ENCODE measurements at places on chromosomes 6 and 20. TPM values are rescaled to one million over a fixed set of nuclear protein-coding genes. Genes with fewer than 3 reads are reported as not detected.

GRCh38 chr20:62738025-62738881 lies 29.6 kb downstream of the NTSR1 start:
- no peak for DNase-seq

DNA sequence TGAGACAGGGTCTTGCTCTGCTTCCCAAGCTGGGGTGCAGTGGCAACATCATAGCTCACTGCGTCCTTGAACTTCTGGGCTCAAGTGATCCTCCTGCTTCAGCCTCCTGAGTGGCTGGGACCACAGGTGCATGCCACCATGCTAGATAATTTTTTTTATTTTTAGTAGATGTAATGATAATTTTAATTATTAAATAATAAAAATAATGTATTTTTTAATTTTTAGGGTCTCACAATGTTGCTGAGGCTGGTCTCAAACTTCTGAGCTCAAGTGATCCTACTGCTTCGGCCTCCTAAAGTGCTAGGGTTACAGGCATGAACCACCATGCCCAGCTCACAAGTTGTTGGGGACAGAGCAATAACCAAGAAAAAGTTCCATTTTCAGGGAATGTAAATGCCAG lies 138.0 kb upstream of the RALGAPA2 start:
- DNase-seq: no peak

DNA sequence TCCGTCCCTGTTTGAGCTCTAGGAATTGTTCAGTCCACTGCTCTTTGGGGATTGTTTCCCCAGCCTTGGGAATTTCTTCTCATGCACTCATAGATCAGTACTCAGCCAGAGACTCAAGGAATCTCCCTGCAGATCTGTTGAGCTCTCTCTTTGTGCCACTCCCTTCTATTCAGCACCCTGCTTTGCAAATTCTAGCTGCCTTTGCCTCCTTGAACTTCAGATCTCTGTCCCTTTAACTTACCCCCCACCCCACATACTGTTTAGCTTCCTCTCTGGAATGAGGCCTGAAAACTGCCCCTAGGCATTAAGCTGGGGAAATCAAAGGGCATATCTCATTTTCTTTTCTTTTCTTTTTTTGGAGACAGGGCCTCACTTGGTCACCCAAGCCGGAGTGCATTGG lies 30.5 kb downstream of the QRSL1 start:
- no peak for DNase-seq

The CLPSL1 gene
- total RNA-seq: not detected

DNA sequence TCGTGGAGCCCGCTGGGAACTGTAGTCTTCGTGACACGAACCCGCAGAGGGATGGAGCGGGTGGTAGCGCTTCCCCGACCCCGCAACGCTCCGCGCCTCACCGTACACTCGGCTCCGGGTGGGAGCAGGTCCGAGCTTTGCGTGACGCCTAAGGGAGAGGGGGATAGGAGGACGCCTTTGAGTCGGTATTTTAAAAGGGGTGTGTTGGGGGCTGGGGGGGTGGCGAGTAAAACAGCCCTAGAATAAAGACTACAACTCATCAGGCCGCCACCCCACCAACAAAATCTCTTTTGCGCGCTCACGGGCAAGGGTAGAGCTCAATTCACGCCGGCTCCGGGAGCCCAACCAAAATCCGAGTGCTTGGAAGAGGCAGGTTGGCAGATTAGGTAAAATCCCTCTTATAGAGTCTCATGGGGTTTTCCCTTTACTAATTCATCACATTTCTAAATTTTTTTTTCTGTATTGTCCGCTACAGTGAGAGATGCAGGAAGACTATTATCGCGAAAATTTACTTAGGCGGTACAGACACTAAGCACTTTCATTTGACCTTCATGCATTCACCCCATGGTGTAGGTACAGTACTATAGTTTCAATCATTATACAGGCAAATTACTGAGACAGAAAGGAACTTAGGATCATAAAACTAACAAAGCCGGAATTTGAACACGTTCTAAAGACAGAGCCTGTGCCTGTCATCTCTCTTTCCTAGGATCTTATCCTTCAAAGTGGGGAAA lies 706 bp upstream of the SNX14 start:
- DNase-seq: no peak

DNA sequence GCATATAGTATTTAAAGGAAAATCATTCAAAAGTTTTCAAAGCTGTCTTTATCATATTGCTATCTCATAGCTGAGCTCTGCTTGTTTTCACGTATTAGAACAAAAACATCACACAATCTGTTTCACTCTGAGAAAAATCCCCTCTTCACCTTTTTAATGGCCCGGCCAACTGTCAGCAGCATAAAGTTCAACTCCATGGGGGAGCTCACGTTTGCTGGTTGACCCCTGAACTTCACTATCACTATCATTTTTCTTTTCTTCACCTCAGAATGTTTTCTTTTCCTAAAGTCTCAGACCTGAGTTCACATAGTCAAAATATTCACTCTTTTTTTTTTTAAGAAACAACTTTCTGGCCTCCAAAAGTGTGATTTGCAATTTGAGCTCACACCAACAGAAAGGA lies 374.4 kb upstream of the MARCKS start:
- no peak for DNase-seq

- peak; percentile 10 for DNase-seq
Observed at GRCh38 chr6:108157981-108158525, 7.8 kb upstream of the NR2E1 start.

The SLA2 gene
- not detected for total RNA-seq

- DNase-seq: no peak
Observed at GRCh38 chr6:163285691-163286090, 128.8 kb upstream of the QKI start.

- no peak for DNase-seq
Observed at GRCh38 chr6:147765541-147765940, 257.1 kb downstream of the SAMD5 start.

- DNase-seq: no peak
Observed at GRCh38 chr6:142841915-142842314, 103.1 kb downstream of the HIVEP2 start.

The JPH2 gene
- 0.80 TPM for total RNA-seq

DNA sequence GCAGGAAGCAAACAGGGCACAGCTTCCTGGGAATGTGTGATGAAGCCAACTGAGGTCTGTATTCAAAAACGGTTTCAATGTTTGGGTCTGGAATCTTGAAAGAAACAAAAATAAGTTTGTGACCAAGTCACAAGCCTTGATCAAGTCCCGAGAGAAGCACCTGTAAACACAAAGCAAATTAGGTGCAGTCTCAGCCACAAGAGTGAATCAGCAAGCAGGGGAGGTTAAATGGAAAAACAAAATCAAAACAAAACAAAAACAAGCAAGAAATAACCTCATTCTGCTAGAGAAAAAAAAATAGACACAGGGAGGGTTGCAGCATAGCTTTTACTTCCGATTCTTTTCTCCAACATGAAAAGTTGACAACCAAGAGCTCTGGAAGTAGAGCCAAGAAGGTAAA lies 201.7 kb downstream of the CLIC5 start:
- no peak for DNase-seq

The LST1 gene
- total RNA-seq: 1.7 TPM

DNA sequence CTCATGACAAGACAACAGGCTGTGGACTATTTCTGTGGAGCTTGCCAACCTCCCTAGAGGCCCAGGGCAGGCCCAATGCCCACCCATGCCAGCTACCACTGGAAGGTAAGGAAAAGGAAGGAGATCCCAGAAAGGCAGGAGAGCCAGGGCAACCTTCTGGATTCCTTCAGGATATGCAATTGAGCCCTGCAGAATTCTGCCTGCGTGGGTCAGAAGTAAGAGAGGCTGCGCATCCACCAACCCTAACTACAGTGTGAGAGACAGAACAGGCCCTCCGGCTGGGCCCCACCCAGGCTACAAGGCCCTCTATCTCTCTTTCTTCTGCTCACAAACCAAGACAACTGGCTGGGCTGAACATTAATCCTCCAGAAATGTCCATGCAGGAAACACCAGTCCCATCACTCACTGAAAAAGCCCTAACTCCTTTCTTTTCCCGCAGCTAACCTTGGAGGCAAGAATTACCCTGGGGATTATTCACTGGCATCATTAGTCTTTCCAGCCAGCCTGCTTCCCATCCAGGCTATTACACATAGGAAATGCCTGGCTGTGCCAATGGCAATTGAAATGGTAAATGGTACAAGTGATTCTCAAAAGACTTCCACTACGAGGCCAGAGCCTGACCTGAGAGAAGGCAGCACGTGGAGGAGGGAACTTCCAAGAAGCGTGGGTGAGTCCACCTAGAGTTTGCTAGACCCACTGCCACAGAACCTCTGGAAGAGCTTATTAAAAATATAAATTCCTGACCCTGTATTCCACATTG lies 15.2 kb downstream of the MAP1LC3A start:
- DNase-seq: no peak

- no peak for DNase-seq
Observed at GRCh38 chr20:61041481-61041880, 210.6 kb upstream of the CDH4 start.

GRCh38 chr6:56243518-56244070 lies 3.8 kb downstream of the COL21A1 start:
- DNase-seq: no peak

DNA sequence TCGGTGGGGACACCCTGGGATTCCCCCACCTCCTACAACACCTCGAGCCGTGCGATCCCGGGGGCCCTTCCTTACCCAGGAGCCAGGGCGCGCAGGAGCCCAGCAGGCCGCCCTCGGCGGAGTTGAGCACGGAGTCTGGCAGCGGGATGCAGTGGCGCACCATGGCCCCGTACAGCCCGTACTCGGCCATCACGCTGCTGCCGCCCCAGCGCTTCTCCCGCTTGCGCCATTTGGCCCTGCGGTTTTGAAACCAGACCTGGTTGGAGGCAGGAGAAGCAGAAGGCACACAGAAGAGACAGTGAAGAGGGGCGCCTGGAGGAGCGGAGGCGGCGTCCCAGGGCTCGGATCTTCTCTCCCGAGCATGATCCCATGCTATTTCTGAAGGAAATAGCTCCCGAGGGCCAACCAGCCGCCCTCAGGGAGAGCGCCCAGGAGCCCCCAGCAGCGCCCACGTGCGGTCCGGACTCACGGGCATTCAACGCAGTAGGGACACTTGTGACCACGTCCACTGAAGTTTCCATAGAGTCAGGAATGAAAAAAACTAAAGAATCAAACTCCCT lies 4.3 kb downstream of the VSX1 start:
- peak; percentile 40 for DNase-seq

- DNase-seq: no peak
Observed at GRCh38 chr6:63677282-63677681, 41.7 kb downstream of the PHF3 start.

The TAGAP gene
- 0.41 TPM for total RNA-seq

The PTK6 gene
- total RNA-seq: not detected

The RNF182 gene
- 2.7 TPM for total RNA-seq

The TREML2 gene
- total RNA-seq: 0.10 TPM

DNA sequence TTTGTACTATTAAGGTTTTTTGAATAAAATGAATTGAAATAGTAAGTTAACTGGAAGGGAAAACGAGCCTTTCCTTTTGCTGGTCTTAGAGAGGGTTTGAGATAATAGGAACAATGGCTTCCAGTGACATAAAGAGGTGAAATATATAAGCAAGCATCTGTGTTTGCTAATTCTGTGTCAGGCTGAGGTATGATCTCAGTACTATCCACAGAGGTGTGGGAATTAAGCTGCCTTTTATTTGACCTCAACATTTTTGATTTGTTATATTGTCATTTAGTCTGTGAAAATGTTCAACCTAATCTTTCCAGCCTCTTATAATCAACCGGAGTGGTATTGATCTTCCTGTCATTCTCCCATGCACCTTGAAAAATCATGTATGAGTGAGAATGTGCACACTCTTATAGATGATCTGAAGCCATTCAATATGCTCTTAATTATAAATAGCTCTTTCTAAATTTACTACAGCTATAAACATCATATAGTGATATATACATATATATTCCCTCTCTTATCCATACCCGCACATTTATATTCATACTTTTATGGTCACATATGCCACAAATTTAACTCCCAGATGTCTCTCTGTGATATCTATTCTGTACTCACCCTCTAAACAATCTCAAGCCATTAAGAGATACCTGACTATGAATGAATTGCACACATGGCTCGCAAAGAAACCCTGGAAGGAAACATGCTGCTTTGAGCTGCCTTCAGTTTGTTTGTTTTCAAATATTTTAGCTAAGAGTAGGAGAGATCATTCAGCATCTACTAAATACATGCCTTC lies 754.7 kb upstream of the NRSN1 start:
- no peak for DNase-seq

DNA sequence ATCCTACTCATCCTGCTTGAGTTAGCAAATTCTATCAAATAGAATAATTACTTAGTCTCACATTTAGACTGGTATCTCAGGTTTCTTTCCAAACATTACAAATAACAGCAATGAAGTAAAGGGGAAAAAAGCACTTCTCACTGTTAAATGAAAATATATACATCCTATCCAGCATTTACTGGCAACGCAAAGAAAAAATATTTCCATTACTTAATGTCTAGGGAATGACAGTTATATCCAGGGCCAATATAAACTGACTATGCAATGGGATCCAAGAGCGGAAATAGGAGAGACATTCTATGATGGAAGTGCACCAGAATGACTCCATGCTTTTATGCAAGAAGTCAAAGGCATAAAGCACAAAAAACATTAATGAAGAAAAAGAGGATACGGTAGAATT lies 60.3 kb downstream of the ME1 start:
- DNase-seq: no peak

GRCh38 chr6:21144928-21145327 lies 448.6 kb upstream of the SOX4 start:
- DNase-seq: no peak

The DLK2 gene
- 0.18 TPM for total RNA-seq

GRCh38 chr6:137834508-137834907 lies 32.6 kb upstream of the TNFAIP3 start:
- DNase-seq: no peak

The SIRPD gene
- not detected for total RNA-seq

- DNase-seq: no peak
Observed at GRCh38 chr6:168450917-168451316, 9.9 kb downstream of the SMOC2 start.

The KIAA0408 gene
- total RNA-seq: 6.4 TPM

Measured in endothelial cell (in vitro differentiated cells).